B cell (primary cell): ENCODE measurements at places on chromosomes 6 and 20.

GRCh38 chr6:111015389-111016124 is 33.7 kb downstream of the RPF2 start:
- H3K4me1 ChIP-seq, result no peaks in the 10 kb centered on the region
- peaks cover 27% of the 10 kb centered on the region for H3K36me3 ChIP-seq
- H3K4me3 ChIP-seq, result no peak overlapping the region
- no peaks in the 10 kb centered on the region for H3K27me3 ChIP-seq
- H3K27ac ChIP-seq, result no peak overlapping the region

- no peak for DNase-seq
- H3K4me1 ChIP-seq, result peaks cover 27% of the 10 kb centered on the region
- peaks cover 4% of the 10 kb centered on the region for H3K36me3 ChIP-seq
- H3K27ac ChIP-seq, result no peak overlapping the region
- no peaks in the 10 kb centered on the region for H3K27me3 ChIP-seq
These were observed 1.8 kb downstream of the SNRNP48 start for GRCh38 chr6:7591770-7592169.

GRCh38 chr20:35742741-35743523 is 872 bp upstream of the RBM39 start:
- peaks cover 29% of the 10 kb centered on the region for H3K36me3 ChIP-seq
- H3K27me3 ChIP-seq, result no peaks in the 10 kb centered on the region
- DNase-seq, result peak; percentile 79
- H3K27ac ChIP-seq, result peak overlapping the region; percentile 100
- peak overlapping the region; percentile 98 for H3K4me3 ChIP-seq

GRCh38 chr6:21538186-21538798 is 55.3 kb upstream of the SOX4 start:
- no peaks in the 10 kb centered on the region for H3K36me3 ChIP-seq
- no peak for DNase-seq
- no peaks in the 10 kb centered on the region for H3K27me3 ChIP-seq
- H3K27ac ChIP-seq, result no peak overlapping the region
- no peak overlapping the region for H3K4me3 ChIP-seq
- H3K4me1 ChIP-seq, result no peaks in the 10 kb centered on the region

GRCh38 chr6:94588301-94588700 is 989.0 kb upstream of the MANEA start:
- H3K27me3 ChIP-seq, result no peaks in the 10 kb centered on the region
- H3K4me1 ChIP-seq, result no peaks in the 10 kb centered on the region
- H3K4me3 ChIP-seq, result no peak overlapping the region

DNA sequence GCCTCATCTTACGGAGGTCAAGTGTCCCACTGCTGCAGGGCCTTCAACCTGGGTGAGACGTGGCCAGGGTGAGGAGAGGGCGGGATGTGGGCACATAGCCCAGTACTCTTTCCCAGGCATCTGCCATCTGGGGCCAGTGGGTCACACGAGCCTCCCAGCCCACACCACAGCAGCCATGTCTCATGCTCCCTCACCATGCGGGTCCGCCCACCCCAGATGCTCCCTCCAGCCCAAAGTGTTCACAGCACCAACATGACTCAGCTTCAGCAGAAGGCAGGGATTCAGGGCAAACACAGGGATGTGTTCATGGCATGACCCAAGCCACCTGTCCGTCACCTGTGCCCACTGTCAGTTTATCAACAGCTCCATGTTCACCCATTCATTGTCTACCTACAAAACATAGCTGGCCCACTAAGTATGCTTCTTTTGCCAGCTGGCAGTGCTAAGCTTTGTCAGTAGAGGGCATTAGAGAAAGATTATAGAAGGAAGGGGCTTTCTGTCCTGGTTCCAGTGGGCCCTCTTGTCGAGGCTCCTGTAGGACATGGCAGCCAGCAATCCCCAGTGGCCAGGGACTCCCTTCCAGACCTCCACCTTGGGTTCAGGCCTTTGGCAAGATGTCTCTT is 109.2 kb downstream of the FOXF2 start:
- H3K4me1 ChIP-seq, result no peaks in the 10 kb centered on the region
- no peak overlapping the region for H3K4me3 ChIP-seq
- DNase-seq, result no peak
- H3K27me3 ChIP-seq, result peaks cover 3% of the 10 kb centered on the region
- no peak overlapping the region for H3K27ac ChIP-seq
